Ammon's horn (tissue), 1 donor: ENCODE measurements at places on chromosomes 3 and 15.

GRCh38 chr3:159593927-159594605 lies 394.6 kb upstream of the IL12A start:
- DNase-seq, result peak; percentile 10

GRCh38 chr3:33119891-33120290 lies 6.1 kb downstream of the CRTAP start:
- no peak for DNase-seq

DNA sequence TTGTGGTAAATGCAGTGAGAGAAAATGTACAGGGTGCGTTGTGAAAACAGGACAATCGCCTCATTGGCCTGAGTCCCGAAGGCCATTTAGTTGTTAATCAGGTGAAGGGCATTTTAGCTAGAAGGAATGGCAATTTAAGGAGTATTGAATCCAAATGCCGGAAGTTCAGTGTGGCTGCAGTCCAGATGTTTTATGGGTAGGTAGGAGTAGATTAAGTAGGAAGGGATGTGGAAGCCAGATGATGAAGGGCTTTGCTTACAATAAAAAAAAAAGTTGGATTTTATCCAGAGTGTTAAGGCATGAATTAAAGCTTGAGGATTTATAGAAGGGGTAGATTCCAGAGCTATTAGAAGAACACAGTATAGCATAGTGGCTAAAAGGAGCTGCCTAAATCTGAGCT lies 572.7 kb downstream of the NLGN1 start:
- no peak for DNase-seq

DNA sequence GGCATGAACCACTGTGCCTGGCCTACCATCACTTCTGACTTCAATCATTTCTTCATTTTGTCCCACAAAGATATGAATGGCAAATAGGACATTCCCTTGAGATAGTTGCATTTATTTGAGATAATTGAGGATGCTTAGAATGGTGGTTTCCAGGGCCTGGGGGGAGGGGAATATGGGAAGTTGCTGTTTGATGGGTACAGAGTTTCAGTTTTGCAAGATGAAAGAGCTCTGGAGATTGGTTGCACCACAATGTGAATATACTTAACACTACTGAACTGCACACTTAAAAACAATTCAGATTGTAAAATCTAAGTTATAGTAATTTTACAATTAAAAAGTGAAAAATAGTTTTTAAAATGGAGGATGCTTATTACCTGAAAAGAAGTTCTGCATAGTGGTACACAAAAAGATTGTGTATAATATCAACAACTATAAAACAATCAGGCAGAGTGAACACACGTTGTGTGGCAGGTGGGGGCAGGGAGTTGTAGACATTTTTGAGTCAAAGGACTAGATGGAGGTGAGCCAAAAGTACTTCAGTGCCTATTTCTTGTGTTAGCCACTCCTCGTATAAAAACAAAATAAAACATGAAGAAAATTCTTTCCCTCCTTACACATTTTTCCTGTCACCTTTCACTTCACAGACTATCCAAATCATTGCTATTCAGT lies 18.5 kb upstream of the RIOX2 start:
- DNase-seq, result no peak

DNA sequence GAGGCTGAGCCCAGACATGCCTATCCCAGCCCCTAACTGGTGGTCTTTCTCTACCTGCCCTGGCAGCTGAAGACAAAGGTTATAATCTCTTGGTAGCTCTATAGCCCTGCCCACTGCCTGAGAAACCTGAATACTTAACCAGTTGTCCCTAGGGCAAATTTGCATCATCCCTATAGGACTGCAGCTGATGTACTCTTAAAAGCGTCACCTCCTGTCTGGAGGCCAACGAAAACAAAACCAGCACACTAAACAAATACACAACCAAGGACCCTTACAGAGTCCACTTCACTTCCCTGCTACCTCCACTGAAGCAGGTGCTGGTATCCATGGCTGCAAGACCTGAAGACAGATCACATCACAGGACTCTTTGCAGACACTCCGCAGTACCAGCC lies 98.0 kb downstream of the KCNAB1 start:
- no peak for DNase-seq

GRCh38 chr3:94095111-94095510 lies 32.2 kb downstream of the NSUN3 start:
- no peak for DNase-seq

- DNase-seq, result no peak
Measured at GRCh38 chr3:195755791-195756676, 35.3 kb downstream of the MUC20 start.

GRCh38 chr3:128551867-128552266 lies 58.9 kb upstream of the GATA2 start:
- DNase-seq, result no peak

GRCh38 chr3:34357461-34357860 lies 559.0 kb downstream of the PDCD6IP start:
- no peak for DNase-seq

DNA sequence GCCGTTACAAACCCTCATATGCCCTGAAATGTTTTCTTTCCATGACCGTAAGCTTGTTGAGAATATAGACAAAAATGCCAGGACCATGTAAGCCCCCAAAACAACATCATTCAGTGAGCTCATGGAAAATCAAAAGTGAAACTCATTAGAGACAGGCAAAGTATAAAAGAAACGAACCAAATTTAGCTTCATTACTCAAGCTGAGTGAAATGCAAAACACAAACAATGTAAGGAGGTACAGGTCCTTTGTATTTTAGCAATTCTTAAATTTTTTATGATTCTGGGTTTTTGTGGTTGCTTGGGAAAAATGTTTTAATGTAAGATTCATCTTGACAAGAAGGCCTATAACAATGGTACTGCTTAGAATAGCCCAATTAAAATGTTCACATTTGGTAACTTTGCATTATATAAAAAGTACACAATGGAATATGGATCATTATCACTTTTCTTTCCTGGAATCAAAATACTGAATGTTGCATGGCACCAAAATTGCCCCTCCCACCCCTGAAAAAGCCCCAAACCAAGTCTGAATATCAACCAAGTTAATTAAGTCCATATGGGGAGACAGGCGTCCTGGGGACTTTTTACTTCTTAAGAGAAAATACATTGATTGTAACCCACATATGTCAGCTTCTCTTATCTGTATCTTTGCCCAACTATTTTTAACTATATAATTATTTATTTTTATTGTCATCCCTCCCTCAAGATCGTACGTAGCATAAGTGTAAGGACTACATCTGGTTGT lies 247.7 kb upstream of the CDIN1 start:
- no peak for DNase-seq

DNA sequence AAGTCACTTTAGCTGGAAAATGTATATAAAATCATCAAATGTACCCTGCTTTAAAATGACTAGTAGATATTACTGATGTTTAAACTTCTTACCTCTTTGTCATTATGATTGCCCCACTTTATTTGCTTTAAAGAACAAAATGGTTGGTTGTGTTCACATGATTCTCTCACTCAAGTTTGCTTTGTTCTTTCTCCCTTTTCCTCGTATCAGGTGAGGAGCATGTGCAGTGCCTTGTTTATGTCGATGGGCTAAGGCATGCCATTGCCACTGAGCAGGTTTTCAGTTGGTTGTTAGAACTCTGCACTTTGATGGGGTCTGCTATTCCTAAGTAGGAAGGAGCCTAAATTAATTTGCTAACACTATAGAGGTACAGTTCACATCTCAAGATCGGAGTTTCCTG lies 5.3 kb downstream of the MAP2K5 start:
- no peak for DNase-seq

GRCh38 chr15:69892351-69892750 lies 205.4 kb downstream of the TLE3 start:
- no peak for DNase-seq

DNA sequence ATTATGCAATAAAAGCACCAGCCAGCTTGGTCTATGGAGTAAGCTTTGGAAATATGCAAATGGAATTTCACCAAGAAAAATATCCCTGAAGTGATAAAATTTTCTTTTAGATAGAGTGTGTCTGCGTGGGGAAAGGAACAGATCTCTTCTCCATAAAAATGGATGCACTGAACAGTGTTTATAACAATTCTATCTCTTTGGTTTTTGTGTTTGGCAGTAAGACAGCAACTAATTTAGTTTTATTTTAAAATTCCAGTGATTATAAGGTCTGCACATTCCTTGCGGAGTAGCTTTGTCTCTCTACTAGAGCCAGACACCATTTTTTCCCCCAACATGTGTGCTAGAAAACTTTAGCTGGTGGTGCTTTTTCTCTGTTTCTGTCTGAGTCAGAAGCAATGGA lies 712.4 kb downstream of the GRM7 start:
- no peak for DNase-seq

DNA sequence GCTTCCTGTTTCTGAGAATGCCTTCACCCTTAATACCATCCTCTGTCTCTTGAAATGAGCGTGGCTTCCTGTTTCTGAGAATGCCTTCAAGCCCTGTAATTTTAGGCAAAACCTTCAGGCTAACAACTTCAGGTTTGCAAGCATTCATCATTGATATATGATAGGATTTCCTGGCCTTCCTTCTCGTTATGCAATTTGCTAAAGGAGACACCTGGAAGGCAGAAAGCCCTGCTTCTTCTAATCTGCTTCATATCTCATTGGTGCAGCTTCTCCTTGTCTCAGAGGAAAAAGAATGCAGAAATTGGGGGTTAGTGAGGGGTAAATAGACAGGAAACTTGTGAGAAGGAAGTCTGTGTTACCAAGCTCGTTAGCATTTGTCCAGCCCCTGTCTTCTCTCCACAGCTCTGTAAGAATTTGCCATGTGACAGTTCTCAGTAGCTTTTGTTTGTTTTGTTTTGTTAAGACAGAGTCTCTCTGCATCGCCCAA lies 7.3 kb downstream of the ARL6IP5 start:
- peak; percentile 83 for DNase-seq

GRCh38 chr3:81308306-81308705 lies 453.1 kb downstream of the GBE1 start:
- no peak for DNase-seq

DNA sequence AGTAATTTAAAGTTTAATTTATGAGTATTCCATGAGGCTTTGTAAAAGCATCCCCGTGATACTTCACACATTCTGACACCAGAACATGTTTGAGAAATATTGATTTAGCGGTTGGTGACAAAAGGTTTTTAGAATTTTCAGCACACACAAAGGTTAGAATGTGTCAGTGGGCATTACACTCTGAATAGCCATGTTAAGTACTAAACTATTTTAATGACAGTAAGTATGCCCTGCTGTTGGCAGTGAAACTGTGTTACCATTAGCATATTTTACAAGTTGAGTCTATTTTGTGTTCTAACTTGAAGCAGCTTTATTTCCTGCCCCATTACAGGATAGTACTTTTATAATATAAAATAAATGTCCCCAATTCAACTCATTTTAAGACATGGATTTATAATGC lies 66.5 kb downstream of the ADAMTSL3 start:
- DNase-seq, result peak; percentile 17

DNA sequence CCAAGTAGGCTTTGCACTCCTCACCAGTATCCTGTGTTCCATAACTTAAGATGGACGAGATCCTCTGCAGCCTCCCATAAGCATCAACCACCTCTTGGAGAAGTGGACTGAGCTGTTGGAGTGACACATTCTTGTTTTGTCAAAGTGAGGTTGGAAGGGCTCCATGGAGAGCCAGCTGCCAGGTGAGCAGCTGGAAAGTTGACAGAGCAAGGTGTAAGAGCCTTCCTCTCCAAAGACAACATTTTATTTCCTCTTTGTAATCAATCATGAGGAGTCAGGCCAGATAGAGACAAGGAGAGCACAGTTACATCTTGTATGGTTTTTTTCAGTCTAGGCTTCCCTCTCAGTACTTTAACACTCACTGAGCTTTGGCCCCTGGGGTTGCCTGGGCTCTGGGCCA lies 5.1 kb downstream of the ABI3BP start:
- DNase-seq, result no peak

GRCh38 chr15:61715082-61715481 lies 345.2 kb downstream of the VPS13C start:
- no peak for DNase-seq

- no peak for DNase-seq
Measured at GRCh38 chr15:85419161-85419560, 38.8 kb downstream of the AKAP13 start.

GRCh38 chr3:6180171-6180570 lies 680.7 kb upstream of the GRM7 start:
- no peak for DNase-seq

DNA sequence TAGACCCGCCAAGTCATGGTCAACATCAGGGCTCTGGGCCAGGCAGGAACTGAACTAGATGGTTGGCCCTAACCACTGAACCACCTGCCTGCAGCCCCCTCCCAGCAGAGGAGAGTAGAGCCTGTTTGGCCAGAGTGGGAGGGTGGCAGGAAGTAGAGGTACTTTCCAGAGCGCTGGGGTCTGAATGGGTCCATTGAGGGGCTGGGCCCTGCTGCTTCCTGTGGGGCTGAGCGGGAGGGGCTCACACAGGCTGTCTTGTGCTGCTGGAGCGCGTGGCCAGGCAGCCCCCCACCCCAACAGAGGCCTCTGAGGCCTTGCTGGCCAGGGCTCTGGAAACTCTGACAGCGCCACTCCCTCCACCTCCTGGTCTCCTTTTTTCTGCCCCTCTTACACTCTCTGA lies 17.4 kb downstream of the CSPG4 start:
- DNase-seq, result peak; percentile 40

GRCh38 chr3:155835341-155836071 lies 18.7 kb downstream of the SLC33A1 start:
- DNase-seq, result no peak

GRCh38 chr3:31105011-31105410 lies 210.6 kb upstream of the GADL1 start:
- DNase-seq, result no peak

- no peak for DNase-seq
Measured at GRCh38 chr3:184097556-184097955, 692 bp downstream of the HTR3E start.
